T-helper 9 cell (primary cell): ENCODE measurements at places on chromosomes 7 and 10.

DNA sequence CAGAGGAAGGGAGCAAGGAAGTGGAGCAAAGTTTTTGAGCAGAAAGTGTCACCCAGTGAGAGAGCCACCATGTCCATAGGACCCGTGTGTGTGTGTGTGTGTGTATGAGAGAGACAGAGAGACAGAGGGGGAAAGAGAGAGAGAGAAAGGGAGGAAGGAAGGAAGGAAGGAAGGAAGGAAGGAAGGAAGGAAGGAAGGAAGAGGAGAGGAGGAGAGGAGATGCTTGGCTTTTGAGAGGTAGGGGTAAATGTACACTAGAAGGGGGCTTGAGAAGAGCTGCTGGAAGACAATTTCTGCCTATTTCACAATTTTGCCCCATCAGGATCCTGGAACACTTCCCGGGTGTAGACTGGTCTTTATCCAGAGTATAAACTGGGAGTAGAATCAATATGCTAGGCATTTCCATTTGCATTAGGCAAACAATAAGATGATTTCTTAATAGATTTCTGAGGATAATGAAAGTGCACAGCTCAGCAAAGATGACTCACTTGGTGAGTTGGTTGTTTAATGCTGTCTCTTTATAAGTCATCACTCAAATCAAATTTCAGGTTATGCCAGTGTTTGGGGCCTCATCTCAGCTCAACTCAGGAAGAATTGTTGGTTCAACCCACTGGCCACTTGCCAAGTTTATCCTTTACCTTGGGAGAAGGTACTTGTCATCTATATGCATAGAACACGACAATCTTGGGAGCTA lies 70.0 kb upstream of the FAM13C start:
- no peak for DNase-seq

- no peak for DNase-seq
Observed at GRCh38 chr7:111012149-111012548, 78.8 kb upstream of the LRRN3 start.

- DNase-seq, result no peak
Observed at GRCh38 chr10:75434291-75434690, 2.9 kb downstream of the LRMDA start.

GRCh38 chr10:122279725-122280141 lies 8.6 kb downstream of the BTBD16 start:
- no peak for DNase-seq
